Esophagus squamous epithelium (tissue), 5 donors: ENCODE measurements at places on chromosomes 13 and 19. TPM values are rescaled to one million over a fixed set of nuclear protein-coding genes. Genes with fewer than 3 reads are reported as not detected.

The PSG1 gene
- total RNA-seq = not detected

The SLC5A5 gene
- 0.18 TPM for total RNA-seq

GRCh38 chr13:95083758-95084157 lies 217.5 kb downstream of the ABCC4 start:
- no peak for DNase-seq

The KATNAL1 gene
- total RNA-seq = 9.0 TPM

The MED4 gene
- 21.5 TPM for total RNA-seq

GRCh38 chr19:12965812-12966135 lies 3.6 kb upstream of the DAND5 start:
- no peak for DNase-seq

The SHISA7 gene
- not detected for total RNA-seq

The UPF1 gene
- total RNA-seq = 31.6 TPM

DNA sequence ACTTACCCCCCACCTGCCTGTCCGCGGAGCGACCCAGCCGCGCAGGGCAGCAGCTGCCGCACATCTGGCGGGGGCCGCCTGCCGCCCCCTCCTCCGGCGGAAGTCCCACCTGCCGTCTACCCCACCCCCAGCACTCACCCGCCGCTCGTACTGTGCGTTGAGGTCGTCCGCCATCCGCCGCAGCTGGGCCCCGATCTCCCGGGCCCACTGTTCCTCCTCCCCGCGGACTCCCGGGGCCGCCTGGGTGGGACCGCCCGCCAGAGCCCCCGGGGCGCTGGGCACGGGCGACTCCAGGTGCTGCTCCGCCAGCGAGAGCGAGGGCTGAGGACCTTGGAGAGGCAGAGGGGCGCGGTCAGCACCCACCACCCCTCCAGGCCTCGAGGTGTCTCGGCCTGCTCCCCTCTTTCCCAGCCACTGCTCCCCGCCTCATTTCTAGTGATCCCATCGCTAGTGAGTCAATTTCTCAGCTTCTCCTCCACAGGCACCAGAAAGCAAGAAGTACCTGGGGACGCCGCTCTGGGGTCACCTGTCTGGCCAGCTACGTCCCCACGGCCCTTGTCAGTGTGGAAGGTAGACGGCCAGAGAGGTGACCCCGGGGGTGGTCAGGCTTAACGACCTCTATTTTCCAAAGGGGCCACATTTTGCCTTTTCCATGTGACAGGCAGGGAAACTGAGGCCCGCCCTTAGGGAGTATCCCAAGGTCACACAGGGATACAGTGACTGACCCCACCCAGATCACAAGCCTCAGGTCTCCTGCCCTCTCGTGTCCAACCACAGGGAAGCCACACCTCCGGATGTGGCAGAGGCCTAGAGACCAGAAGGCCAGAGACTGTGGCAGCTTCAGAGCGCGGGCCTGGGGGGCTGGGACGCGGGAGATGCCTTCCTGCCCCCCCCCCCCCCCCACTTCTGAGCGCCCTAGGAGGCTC lies 4.3 kb downstream of the BBC3 start:
- no peak for DNase-seq

DNA sequence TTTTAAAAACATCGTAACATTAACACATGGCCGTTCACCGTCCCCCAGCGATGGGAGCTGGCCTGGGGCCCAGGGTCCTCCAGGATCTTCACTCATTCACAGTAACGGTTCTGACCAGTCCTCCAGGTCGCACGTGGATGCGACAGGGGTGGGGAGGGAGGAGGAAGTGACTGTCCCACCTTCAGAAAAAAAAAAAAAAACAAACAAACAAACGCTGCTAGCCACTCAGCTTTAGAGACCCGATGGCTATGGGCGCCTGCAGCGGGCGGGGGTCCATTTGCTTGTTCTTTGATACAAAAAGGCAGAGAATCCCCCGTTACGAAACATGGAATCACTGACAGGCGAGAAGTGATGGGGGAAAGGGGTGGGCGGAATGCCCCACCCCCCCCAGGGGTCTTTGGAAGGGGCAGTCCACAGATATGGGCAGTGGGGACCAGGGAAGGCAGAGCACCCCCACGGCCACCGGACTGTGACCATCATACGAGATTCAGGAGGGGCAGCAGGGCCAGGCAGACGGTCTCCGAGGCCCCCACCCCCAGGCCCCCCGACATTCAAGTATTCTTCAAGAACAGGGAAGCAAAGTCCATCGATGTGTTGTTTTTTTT lies 13.3 kb downstream of the MKNK2 start:
- no peak for DNase-seq

The IGFL2 gene
- not detected for total RNA-seq

DNA sequence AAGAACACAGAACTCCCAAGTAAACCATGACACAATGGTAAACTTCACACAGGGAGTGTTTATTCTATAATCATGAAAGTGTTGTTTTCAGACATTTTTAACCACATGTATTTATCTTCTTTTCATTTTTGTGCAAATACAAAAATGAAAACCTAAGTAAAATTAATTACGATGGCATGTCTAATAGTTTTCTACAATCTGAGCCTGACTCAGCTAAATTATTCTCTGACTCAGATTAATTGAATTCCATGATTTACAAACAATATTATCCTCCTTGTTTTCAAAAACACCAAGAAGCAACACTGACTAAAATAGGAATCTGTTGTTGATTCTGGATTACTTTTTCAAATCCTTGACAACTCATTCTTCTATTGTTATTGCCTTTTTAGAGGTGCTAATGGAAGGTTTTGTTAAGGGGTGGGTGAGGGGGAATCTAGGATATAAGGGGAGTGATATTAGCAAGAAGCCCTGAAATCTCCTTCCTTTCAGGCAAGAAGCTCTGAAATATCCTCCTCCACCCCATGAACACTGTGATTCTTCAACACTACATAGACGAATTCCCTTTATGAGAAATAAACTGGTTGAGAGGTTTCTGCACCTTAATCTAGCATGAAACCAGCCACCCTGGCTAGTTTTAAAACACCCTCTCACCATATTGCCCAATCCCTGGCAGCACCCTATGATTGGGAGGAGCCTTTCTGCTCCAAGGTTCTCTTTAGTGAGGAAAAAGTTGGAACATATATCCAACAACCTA lies 1057.7 kb upstream of the PCDH20 start:
- DNase-seq = no peak

DNA sequence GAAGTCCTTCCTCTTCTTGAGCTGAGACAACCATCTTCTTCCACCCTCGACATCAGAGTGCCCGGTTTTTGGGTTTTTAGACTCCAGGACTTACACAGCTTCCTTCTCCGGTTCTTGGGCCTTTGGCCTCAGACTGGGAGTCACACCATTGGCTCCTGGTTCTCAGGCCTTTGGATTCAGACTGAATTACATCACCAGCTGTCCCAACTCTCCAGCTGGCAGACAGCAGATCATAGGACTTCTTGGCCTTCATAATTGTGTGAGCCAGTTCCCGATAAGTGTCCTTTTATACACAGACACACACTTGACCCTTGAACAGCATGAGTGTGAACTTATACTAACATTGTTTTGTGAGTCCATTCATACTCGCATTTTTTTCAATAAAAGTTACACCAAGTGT lies 166.0 kb upstream of the UBL3 start:
- DNase-seq = no peak

DNA sequence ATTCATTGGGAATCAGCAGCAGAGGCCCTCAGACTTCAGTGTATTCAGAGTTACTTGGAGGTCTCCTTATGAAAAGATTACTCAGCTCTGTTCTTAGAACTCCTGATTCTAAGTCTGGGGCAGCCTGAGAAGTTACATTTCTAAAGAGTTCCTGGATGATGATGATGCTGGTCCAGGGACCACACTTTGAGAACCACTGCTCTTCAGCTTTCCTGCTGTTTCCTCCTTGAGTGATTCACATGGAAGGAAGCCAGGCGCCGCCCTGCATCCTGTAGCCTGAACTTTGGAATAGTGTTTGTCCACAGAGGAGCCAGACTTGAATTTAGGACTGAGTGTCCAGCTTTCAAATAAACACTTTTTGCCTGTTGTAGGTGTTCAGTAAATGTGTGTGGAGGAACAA lies 2.9 kb downstream of the CEBPG start:
- DNase-seq = no peak

The USHBP1 gene
- 4.8 TPM for total RNA-seq

- no peak for DNase-seq
These were observed 5.2 kb upstream of the RINL start for GRCh38 chr19:38883286-38883685.

- DNase-seq = no peak
These were observed 909.5 kb upstream of the GPC6 start for GRCh38 chr13:92317066-92317465.

GRCh38 chr19:3520166-3521103 lies 14.3 kb downstream of the FZR1 start:
- no peak for DNase-seq

The TSHZ3 gene
- total RNA-seq = 2.3 TPM

- no peak for DNase-seq
These were observed 19.2 kb downstream of the EPN1 start for GRCh38 chr19:55694241-55694655.

The NOTCH3 gene
- total RNA-seq = 103 TPM

DNA sequence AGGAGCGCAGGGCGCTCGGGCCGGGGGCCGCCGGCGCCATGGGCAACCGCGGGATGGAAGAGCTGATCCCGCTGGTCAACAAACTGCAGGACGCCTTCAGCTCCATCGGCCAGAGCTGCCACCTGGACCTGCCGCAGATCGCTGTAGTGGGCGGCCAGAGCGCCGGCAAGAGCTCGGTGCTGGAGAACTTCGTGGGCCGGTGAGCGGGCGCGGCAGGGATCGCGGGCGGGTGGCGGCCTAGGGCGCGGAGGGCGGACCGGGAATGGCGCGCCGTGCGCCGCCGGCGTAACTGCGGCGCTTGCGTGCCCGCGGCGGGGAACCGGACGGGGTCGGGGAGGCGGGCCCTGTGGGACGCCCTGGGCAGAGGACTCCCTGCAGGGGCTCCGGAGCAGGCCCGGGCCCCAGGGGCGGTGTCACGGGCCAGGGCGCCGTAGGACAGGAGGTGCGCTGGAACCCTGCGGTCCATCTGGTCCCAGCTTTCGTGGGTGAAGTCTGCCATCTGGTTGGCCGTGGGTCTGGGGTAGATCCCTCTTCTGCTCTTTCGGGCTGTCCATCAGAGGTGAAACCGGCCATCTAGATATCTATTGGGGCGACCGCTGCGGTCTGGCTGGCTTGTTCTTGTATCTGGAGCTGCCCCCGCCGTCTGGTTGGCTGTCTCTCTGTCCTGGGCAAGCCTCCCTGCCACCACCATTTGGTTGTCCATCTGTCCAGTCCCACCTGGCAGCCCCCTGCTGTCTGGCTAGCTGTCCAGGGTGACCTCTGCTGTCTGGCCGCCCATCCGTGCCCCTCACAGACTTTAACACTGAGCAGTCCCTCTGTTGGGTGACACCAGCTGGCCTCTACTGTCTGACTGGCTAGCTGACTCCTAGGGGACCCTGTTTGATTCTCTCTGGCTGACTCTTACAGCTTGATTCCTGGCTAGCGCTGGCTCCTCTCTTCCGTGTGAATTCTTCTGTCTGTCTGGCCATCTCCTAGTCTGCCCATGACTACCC lies 622 bp downstream of the DNM2 start:
- no peak for DNase-seq

The PRX gene
- total RNA-seq = 3.3 TPM

GRCh38 chr13:46126552-46127357 lies 21.9 kb upstream of the CPB2 start:
- DNase-seq = no peak

The C5AR2 gene
- 0.21 TPM for total RNA-seq

The RAB3D gene
- 59.5 TPM for total RNA-seq

- no peak for DNase-seq
These were observed 554.1 kb upstream of the MIR17HG start for GRCh38 chr13:90793261-90793820.

DNA sequence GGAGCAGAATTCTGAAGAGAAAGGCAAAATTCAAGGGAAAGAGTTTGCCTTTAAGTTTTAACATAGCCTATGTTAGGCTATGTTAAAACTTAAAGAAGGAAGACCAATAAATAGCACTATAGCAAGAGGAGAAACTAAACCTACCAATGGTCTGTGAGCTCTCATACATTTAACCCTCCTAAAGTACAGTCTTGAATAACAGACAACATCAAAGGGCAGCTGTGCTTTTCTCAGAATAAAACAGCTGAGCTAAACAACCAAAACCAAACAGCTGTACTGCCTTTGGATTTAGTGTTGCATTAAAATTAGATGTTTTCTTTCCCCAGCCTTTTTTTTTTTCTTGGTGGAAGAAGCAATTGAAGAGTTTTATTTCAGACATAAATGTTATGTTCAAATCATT lies 34.0 kb downstream of the KLF5 start:
- DNase-seq = no peak

DNA sequence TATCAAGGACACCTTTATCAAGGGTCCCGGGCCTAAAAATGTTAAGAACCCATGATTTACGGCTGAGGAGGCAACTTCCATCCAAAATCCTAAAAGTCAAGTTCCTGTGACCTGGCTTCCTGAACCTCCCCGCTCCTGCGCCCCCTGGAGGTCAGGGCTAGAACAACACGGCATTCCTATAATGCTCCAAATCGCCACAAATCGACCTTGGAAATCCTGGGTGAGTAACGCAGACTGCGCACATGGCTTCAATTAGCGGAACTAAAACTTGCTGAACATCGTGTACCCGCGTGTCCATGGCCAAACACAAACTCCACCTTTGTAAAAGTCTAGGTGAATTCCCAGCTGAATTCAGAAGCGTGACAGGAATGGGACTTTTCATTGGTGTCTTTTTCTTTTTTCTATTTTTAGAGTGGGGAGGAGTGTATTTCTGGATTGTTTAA lies 4.3 kb upstream of the C5AR1 start:
- no peak for DNase-seq

The FCHO1 gene
- total RNA-seq = 3.1 TPM

DNA sequence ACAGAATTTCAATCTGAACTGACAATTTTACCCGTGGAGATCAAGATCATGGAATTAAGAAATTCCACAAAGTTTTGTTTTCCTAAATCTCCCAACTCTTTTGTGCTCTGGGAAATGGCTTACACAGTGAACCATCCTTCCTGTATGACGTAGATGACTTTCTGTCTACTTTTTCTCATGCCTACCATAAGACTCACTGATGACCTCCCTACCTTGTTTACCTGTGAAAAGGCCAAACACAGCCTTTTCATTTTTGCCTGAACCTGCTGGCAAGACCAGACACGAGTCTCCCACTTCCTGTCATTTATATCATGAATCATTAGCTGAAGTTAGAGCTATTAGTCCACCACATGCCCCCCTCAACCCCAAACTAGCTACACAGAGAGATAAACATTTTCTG lies 4.6 kb upstream of the KBTBD6 start:
- no peak for DNase-seq

The LRRC8E gene
- total RNA-seq = 11.0 TPM

The SERP2 gene
- total RNA-seq = 1.5 TPM
